ENCODE measurements at places on chromosomes 5 and 9. TPM values are rescaled to one million over a fixed set of nuclear protein-coding genes. Genes with fewer than 3 reads are reported as not detected.

PCDHGA5 gene
- total RNA-seq, result 1.6 TPM

PCDHB14 gene
- 2.0 TPM for total RNA-seq

SPRY4 gene
- 3.0 TPM for total RNA-seq

- DNase-seq, result no peak
Measured at GRCh38 chr9:111232997-111233790, 96.8 kb downstream of the OR2K2 start.

DNA sequence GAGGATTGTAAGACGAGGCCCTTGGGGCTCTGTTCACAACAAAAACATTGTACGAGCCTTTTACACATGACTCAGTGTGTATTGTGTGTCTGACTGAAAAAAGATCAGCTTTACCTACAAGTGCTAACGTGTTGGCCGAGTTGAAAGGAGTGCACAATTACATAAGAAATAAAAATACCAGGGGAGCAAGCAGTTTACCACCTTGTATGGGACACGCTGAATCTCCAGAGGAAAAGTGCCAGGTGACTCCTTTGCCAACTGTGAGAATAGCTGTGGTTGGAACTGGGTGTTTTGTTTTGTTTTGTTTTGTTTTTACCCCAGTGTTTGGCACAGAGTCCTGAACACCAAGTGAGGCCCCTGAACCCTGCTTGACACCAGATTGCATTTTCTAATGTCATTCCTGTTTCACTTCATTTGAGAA, 32.8 kb upstream of the ZSWIM6 start:
- DNase-seq, result no peak

IL7R gene
- total RNA-seq, result 19.1 TPM

GRCh38 chr9:95626885-95627558, 110.3 kb upstream of the PTCH1 start:
- no peak for DNase-seq

DNA sequence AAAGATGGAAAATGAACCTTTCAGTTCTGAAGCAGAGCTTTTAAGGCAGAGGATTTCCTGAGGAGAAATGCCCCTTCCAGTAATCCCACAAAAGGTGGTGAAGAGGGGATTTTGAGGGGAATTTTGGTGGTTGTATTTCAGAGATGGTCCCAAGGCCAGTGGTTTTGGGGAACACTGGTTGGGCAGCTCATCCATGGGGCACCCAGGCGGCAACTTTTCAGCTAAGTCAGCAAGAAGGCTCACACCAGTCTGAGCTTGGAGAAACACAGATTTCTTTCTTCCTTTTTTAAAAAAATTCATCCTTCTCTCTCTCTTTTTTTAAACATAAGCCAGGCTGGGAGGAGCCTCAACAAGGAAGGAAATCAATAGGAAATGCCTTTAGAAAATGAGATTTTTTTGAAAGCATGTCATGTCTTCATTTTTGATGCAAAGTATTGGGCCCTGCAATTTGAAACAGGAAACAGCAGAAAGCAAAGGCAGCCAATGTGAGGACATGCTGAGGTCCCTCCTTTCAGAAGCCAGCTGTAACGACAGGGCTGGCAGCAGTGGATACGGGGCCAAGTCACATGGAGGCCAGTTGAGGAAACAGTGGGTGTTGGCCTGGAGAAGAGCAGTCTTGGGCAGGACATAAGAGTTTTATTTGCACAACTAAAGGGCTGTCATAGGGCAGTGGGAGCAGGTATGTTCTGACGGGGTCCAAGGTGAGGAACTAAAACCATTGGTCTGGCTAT, 155.3 kb upstream of the KLF4 start:
- DNase-seq, result no peak

GRCh38 chr5:151595411-151595826, 4.3 kb upstream of the FAT2 start:
- DNase-seq, result no peak

GRCh38 chr9:34185778-34186551, 7.1 kb downstream of the UBAP1 start:
- DNase-seq, result no peak

DNA sequence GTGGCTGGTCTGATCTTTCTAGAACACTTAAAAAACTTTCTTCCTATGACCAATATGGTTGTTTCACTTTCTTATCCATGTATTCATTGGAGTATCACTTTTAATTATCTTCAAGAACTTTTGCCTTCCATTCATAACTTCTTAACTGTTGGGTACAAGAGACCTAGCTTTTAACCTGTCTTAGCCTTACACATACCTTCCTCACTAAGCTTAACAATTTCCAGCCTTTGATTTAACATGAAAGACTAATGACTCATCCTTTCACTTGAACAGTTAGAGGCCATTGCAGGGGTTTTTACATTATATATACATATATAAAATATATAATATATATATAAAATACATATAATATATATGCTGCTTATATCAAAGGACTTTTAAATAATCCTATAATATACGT, 57.9 kb downstream of the ABHD17B start:
- DNase-seq, result no peak

DNA sequence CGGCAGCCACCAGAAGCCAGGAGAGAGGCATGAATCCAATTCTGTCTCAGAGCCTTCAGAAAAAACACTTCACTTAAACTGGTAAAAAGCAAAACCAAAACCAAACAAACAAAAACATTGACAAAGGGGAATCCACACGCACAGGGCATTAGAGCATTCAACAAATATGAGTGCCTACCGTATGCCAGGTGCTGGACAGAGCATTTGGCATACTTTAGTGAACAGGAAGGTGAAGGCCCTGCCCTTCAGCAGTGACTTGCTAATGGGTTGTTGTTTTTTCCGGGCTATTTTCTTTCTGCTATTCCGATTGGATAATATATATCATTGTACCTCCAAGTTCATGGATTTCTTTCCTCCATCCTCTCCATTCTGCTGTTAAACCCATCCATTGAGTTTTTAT, 71.7 kb upstream of the RUFY1 start:
- DNase-seq, result no peak

DNA sequence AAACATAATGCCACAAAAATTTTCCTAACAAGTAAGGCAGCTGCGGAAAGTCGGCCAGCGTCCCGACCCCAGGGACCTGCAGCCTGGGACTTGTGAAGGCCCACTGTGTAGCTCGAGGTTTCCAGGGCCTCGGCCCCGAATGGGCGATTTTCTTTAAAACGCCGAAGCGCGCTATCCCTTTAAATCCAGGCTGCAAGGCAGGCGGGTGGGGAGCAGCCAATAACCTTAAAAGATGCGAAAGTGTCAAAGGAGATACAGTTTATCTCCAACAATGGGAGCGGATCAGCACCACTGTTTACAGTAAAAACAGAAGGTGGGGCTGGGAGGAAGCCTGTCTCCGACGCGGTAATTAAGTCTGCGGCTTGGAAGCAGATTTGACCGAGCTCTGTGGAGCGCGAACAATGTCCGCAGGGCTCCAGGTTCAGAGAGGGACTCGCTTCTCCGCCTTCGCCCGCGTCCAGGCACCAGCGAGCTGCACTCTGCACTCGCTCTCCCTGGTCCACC, 1.7 kb upstream of the ZSWIM6 start:
- DNase-seq, result no peak

GRCh38 chr5:159657771-159658170, 258.5 kb upstream of the ADRA1B start:
- no peak for DNase-seq

DNA sequence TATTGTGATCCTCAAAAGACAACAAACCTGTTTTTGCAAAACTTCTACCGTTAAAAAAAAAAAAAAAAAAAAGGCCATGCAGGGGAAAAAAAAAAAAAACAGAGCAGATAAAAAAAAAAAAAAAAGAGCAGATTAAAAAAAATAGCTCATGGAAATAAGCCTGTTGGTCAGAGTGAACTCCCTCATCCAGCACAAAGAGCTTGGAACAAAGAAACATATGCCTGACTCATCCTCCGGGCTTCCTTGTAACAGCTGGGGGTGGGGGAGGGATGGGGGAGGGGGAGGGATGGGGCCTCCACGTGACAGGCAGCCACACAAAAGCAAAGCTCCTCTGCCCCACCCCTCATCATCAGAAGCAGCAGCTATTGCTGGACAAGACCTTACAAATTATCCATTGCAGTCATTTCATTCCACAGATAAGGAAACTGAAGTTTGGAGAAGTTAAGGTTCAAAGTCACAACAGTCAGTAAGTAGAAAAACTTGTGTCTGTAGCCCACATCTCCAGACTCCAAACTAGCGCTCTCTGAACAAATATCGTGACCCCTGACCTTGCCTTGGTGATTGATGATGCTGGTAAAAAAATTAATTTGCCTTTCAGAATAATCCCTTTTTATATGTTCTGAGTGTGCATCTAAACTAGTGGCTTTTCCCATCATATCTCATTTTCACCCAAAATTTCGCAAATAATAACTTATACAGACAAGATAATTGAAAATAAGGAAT, 38.9 kb downstream of the SLC35D2 start:
- peak; percentile 6 for DNase-seq

DNA sequence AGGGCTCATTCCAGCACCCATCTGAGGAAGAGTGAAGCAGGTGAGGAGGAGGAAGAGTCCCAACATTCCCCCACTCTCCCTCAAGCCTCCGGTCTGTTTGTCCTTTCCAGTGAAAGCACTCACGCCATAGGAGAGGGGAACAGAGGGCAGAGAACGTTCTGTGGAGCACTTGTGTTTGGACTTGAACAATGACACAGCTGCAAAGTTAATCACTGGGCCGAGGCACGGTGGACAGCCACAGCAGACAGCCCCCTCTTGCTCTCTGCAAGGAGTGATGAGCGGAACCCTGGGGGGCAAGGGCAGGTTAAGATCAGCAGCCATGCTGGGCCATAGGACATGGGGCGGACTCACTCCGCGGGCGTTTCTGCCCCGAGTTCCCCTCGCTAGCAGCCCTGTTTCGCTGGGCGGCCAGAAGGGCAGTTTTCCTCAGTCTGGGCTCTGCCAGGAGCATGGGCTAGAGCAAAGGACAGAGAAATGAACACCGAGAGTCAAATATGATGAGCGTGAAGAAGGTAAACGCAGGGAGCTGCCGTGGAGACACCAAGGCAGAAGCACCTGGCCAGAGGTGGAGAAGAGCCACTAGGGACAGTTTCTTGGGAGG, 185.7 kb downstream of the GAPVD1 start:
- DNase-seq, result no peak

PCDHGA7 gene
- total RNA-seq, result 3.1 TPM

GRCh38 chr5:161697001-161697400, 11.5 kb downstream of the GABRA6 start:
- DNase-seq, result no peak

CFAP157 gene
- total RNA-seq, result not detected

GRCh38 chr5:149024477-149024876, 38.4 kb downstream of the SH3TC2 start:
- DNase-seq, result no peak

PCDHB6 gene
- 0.19 TPM for total RNA-seq

DNA sequence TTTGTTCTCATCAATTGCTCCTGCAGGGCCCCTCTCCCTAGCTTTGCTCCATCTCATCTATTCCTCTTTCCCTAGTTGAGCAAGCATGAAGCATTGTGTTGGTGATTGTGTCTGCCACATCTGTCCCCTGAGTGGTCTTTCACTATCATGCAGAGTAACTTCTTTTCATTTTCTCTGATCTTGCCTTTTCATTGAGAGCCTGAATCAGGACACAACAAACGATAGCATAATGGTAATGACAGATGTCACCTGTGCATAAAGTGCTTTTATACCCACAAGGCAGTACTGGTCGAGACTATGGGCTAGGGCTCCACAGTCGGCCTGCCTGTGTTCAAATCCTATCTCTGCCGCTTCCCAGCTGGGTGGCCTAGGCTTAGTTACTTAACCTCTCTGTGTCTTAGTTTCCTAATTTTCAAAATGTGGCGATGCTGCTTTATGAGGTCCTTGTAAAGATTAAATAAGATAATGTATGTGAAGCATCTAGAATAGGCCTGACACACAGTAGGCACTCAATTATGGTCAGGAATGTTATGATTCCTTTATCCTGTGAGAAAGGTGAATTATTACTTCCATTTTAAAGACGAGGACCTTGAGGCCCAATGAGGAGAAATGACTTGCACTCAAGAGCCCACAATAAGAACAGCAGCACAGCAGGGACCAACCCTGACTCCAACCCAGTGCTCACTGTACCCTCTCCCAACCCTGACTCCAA, 137.1 kb upstream of the ZNF618 start:
- DNase-seq, result no peak

CCDC187 gene
- not detected for total RNA-seq

GRCh38 chr9:92265154-92265553, 28.3 kb downstream of the IARS1 start:
- DNase-seq, result no peak
